Ovary (tissue), 10 donors: ENCODE measurements at places on chromosomes 1 and 21. TPM values are rescaled to one million over a fixed set of nuclear protein-coding genes. Genes with fewer than 3 reads are reported as not detected.

The PITHD1 gene
- 45.5 TPM for total RNA-seq

The KIF21B gene
- 1.9 TPM for total RNA-seq

DNA sequence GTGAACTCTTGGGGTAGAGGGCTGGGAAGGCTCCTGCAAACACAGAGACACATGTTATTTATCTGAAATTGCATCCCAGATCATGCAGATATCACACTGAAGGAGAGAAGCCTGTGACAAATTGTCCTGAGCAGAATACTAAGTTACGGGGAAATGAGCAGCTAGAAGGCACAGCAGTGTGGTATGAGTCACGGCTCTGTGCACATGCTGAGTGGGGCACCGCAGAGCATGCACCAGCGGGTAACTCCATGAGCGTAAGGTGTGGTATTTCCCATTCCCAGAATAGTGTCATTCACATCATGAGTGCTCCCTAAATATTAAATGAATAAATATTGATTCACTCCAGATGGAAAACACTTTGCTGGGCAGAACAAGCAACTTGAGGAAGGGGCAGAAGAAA lies 21.3 kb upstream of the FCRL2 start:
- DNase-seq: no peak
- H3K27me3 ChIP-seq: no peaks in the 10 kb centered on the region
- no peak overlapping the region for H3K27ac ChIP-seq
- no peaks in the 10 kb centered on the region for H3K36me3 ChIP-seq

GRCh38 chr1:97334454-97334853 lies 586.4 kb downstream of the DPYD start:
- H3K27me3 ChIP-seq: no peaks in the 10 kb centered on the region
- no peaks in the 10 kb centered on the region for H3K36me3 ChIP-seq
- no peaks in the 10 kb centered on the region for H3K4me1 ChIP-seq
- H3K27ac ChIP-seq: no peak overlapping the region
- DNase-seq: no peak
- no peak overlapping the region for H3K4me3 ChIP-seq

- H3K4me3 ChIP-seq: no peak overlapping the region
- peaks cover 3% of the 10 kb centered on the region for H3K4me1 ChIP-seq
- no peak overlapping the region for H3K27ac ChIP-seq
- H3K27me3 ChIP-seq: no peaks in the 10 kb centered on the region
- DNase-seq: no peak
Measured at GRCh38 chr1:244409701-244410100, 42.0 kb downstream of the ADSS2 start.

DNA sequence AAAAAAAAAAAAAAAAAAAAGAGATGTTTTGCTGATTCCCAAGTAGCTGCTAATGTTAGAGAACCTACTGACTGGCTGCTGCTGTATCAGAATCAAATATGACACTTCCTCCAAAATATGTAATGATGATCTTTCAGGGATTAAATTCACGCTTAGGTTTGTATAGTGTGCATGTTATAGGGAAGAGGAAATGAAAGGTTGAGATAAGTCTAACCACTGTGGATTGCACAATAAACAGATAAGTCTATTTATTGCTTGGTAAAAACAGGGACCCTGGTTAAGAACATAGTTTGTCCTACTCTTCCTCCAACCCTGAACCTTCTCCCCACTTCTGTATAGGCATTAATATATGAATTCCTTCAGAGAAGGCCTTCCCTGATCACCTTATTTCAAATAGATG lies 13.2 kb downstream of the RC3H1 start:
- no peaks in the 10 kb centered on the region for H3K27me3 ChIP-seq
- no peak for DNase-seq
- H3K36me3 ChIP-seq: no peaks in the 10 kb centered on the region
- H3K4me1 ChIP-seq: peaks cover 12% of the 10 kb centered on the region

- H3K27me3 ChIP-seq: no peaks in the 10 kb centered on the region
- DNase-seq: no peak
- H3K4me1 ChIP-seq: peaks cover 11% of the 10 kb centered on the region
Measured at GRCh38 chr1:208475449-208475848, 231.3 kb upstream of the PLXNA2 start.

DNA sequence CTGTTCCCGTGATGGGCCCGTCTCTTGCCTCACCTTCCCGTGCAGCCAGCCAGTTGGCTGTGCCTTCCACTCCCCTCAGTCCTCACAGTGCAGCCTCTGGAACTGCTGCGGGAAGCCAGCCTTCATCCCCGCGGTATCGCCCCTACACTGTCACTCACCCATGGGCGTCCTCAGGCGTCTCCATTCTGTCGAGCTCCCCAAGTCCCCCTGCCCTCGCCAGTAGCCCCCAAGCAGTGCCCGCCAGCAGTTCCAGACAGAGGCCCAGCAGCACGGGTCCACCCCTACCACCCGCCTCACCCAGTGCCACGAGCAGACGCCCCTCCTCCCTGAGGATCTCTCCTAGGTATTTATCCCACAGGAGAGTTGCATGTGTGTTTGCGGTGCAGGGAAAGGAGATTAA lies 73.5 kb downstream of the UBE4B start:
- no peak overlapping the region for H3K4me3 ChIP-seq
- H3K27ac ChIP-seq: no peak overlapping the region
- H3K4me1 ChIP-seq: no peaks in the 10 kb centered on the region
- no peaks in the 10 kb centered on the region for H3K27me3 ChIP-seq

The COP1 gene
- total RNA-seq: 46.1 TPM

DNA sequence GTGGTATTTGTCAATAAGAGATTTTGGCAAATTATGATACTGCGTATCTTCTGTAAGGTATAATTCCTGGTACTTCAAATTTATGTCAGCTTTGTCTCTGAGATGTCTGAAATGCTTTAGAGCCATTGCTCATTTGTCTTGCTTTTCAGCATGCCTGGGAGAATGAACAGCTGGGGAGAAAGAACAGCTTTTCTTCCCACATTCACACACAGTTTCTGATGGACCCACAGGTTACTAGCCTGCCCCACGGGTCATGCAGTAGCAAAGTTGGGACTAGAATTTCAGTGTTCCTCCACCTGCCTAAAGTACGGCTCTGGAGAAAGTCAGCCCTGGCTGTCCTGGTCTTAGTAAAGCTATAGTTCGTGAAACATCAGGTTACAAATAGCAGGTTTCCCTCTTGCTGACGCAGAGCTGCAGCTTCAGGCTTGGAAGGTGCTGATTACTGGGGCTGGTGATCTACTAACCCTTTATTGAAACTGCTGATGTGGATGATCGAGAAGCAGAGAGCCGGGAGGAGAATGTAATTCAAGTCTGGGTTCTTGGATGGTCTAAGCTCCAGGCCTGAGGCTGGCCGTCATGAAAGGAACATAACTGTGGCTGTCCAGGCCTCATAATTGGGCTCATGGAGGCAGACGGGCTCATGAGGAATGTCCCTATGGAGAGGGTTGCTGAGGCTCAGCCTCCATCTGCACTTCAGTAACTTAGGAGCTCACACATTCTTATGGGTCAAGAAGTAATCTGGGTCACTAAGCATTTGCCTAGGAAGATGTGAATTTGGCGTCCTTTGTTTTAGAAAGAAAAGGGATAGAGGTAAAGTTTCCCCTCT lies 12.4 kb downstream of the GALNT2 start:
- no peak for DNase-seq
- peaks cover 7% of the 10 kb centered on the region for H3K4me1 ChIP-seq
- H3K27me3 ChIP-seq: no peaks in the 10 kb centered on the region
- H3K4me3 ChIP-seq: no peak overlapping the region
- H3K36me3 ChIP-seq: no peaks in the 10 kb centered on the region

DNA sequence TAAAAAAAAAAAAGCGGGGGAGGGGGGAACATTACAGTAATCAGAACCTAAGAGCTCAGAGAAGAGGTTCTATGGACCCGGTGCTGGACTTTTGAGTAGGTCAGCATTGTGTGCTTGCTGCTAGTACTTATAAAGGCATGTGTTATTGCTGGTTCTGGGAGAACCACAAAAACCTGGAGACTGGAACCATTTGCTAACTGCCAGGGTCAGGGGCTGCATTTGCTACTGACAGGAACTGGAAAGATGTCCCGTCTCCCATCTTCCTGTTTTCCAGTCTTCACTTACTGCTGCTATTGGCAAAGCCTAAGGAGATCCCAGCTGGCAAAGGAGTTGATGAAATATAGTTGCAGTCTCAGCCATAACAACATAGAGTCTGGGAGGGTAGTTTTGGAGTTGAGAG lies 4.3 kb downstream of the RNF2 start:
- H3K27me3 ChIP-seq: no peaks in the 10 kb centered on the region
- H3K27ac ChIP-seq: no peak overlapping the region
- H3K4me3 ChIP-seq: no peak overlapping the region
- DNase-seq: no peak
- no peaks in the 10 kb centered on the region for H3K4me1 ChIP-seq
- no peaks in the 10 kb centered on the region for H3K36me3 ChIP-seq

DNA sequence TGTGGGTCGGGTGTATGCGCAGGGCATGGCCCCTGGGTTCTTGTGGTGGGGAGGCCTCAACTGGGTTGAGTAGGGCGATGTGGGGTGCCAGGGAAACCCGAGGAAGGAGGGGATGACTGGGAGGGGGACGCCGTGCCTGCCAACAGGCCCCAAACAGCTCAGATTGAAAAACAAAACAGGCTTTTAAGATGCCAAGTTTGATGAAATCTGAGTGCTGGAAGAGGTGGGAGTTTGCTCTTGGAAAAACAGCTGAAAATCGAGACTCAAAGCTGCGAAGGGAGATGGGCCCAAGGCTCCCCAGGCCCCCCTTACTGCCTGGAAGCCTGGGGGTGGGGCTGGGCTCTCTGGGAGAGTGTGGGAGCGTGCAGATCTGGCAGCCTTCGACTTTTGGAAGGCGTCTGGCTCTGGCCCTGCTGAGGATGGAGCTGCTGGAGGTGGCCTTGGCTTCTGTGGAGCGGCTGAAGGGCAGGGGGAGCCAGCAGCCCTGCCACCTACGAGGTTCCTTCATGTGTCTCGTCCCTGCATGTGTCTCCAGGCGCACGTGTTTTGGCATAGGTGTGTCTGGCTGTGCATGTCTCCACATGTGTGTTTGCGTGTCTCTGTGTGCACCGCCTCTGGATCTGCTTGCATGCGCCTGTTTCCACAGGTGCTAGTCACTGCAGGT lies 33.3 kb downstream of the PTPRF start:
- H3K27me3 ChIP-seq: no peaks in the 10 kb centered on the region
- H3K4me3 ChIP-seq: no peak overlapping the region
- no peaks in the 10 kb centered on the region for H3K36me3 ChIP-seq

- H3K36me3 ChIP-seq: no peaks in the 10 kb centered on the region
- H3K27ac ChIP-seq: no peak overlapping the region
- H3K4me3 ChIP-seq: no peak overlapping the region
- no peaks in the 10 kb centered on the region for H3K27me3 ChIP-seq
Measured at GRCh38 chr1:68571454-68572235, 74.8 kb upstream of the DEPDC1 start.

DNA sequence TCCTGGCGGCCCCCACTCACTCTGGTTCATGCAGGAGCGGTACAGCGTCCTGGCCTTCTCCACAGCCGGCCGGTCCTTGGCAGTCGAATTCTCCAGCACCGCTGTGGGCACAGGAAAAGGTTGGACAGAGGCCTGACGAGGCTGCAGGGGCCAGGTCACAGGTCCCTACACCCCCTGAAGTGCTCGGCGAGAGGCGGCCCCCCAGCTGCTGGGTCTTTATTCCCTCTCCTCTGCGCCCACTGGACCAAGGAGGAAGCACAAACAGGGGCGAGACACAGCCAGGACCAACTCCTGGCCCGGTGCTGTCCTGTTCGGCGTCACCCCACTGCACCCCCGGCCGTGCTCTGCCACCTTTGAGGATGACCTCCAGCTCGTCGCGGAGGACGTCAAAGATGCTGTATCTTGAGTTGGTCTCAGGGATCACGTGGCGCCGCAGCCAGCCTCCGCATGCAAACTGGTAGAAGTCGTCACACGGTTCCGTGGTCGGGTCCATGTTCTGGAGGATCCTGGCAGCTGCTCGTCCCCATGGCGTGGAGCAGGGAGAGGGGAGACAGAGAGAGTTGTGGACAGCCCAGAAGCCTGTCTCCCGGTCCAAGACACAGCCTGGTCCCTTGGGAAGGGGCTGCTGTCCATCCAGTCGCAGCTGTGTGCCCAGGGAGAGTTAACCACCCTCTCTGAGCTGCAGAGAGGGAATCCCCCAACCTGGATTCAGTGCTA lies 22.9 kb downstream of the PRXL2B start:
- H3K27ac ChIP-seq: no peak overlapping the region
- H3K27me3 ChIP-seq: no peaks in the 10 kb centered on the region
- no peaks in the 10 kb centered on the region for H3K36me3 ChIP-seq
- H3K4me1 ChIP-seq: peaks cover 2% of the 10 kb centered on the region

GRCh38 chr1:66556161-66556611 lies 22.2 kb downstream of the SGIP1 start:
- H3K27me3 ChIP-seq: no peaks in the 10 kb centered on the region
- H3K4me3 ChIP-seq: no peak overlapping the region
- H3K36me3 ChIP-seq: no peaks in the 10 kb centered on the region
- H3K4me1 ChIP-seq: no peaks in the 10 kb centered on the region
- no peak for DNase-seq

GRCh38 chr1:30612536-30613065 lies 110.8 kb downstream of the MATN1 start:
- no peak for DNase-seq
- no peaks in the 10 kb centered on the region for H3K27me3 ChIP-seq
- no peaks in the 10 kb centered on the region for H3K36me3 ChIP-seq
- H3K4me1 ChIP-seq: no peaks in the 10 kb centered on the region
- H3K27ac ChIP-seq: no peak overlapping the region

The LAMC1 gene
- total RNA-seq: 97.3 TPM

The NPHS2 gene
- total RNA-seq: 1.0 TPM

GRCh38 chr1:156862997-156863599 lies 2.4 kb downstream of the NTRK1 start:
- H3K4me1 ChIP-seq: peaks cover 2% of the 10 kb centered on the region
- no peak overlapping the region for H3K27ac ChIP-seq
- DNase-seq: no peak
- H3K27me3 ChIP-seq: peaks cover 9% of the 10 kb centered on the region
- no peaks in the 10 kb centered on the region for H3K36me3 ChIP-seq

- H3K4me3 ChIP-seq: no peak overlapping the region
- H3K4me1 ChIP-seq: no peaks in the 10 kb centered on the region
- H3K27me3 ChIP-seq: no peaks in the 10 kb centered on the region
- no peak overlapping the region for H3K27ac ChIP-seq
Measured at GRCh38 chr1:198258491-198258890, 101.7 kb downstream of the NEK7 start.

GRCh38 chr1:112672842-112673241 lies 1.6 kb upstream of the MOV10 start:
- DNase-seq: no peak
- H3K4me3 ChIP-seq: no peak overlapping the region
- H3K4me1 ChIP-seq: peaks cover 4% of the 10 kb centered on the region
